ENCODE measurements at places on chromosomes 1 and 21.
A peak's percentile ranks its signal among the peaks of the same experiment; 100 is the strongest.

DNA sequence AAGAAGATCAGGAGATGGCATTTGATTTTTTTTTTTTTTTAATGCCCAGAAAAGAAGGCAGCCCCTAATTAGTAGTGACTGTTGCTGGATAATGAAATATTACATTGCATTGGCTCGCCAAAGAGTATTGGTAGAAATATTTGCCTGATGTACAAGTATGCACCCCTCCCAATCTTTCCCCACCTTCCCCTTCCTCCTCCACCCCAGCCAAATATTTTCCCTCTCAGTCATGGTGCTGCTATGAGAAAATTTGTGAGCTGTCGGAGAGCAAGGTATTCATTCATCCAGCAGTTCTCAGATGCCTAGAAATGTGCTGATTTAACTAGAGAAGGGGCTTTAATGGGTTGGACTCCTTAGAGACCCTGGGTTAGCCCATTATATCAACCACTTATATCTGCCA lies 50.5 kb upstream of the IKBKE start:
- DNase-seq = peak; percentile 38

DNA sequence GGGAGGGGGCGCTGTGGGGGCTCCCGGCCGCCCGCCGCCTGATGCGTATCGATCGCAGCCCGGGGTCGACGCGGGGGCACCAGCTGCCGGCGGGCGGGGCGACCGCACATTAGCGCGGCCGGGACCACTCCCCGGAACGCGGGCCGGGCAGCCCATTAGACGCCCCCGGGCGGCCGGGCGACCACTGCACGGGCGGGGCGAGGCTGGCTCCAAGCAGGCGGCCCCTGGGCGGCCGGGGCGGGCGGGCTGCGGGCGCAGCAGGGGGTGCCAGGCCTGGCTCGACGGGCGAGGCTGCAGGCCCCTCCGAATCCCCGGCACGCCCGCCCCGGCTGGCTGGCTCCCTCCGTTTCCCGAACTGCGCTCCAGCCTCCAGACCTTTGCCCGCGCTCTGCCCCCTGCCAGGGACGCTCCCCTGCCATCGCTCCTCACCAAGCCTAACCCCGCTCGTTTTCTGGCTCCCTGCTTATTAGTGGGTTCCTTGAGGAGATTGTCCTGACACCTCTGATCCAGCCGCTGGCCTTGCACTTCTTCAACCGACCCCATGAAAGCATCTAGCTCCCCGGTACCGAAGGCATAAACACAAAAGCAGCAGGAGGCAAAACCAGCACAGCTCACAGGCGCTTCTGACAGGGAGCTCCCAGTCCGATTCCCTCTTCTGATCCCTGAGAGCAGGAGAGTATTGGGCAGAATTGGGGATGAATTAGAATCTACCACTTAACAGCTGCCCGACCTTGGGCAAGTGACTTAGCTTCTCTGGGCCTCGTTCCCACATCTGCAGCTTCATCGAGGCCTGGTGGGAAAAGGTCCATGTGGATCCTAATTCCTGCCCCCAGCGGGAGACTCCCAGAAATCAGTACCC lies 92.6 kb upstream of the CASZ1 start:
- DNase-seq = no peak

- no peak for DNase-seq
Observed at GRCh38 chr1:56963667-56964066, 2.1 kb downstream of the C8B start.

DNA sequence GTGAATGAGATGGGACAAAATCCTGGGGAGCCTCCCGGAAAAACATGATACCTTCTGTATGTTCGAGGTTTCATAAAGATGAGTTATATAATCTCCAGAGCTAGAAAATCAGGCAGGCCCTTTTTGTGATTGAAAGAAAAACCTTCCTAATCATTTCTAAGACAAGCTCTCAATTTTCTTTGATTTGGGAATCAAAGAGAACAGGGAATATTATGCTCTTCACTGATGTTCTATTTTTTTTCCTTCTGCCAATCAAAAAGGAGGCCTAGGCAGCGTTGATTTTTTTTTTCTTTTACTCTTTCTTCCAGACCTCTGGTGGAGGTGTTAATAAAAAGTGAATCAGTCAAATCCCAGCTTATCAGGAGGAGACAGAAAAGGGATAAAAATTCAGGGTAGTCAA lies 34.5 kb downstream of the DIRAS3 start:
- DNase-seq = peak; percentile 19

GRCh38 chr1:203127666-203128430 lies at the start of gene ADORA1:
TSS of gene ADORA1 (plus strand) at chr1:203127726. CDS start at chr1:203128842, 1,116 bp downstream.
- peak; percentile 73 for DNase-seq

DNA sequence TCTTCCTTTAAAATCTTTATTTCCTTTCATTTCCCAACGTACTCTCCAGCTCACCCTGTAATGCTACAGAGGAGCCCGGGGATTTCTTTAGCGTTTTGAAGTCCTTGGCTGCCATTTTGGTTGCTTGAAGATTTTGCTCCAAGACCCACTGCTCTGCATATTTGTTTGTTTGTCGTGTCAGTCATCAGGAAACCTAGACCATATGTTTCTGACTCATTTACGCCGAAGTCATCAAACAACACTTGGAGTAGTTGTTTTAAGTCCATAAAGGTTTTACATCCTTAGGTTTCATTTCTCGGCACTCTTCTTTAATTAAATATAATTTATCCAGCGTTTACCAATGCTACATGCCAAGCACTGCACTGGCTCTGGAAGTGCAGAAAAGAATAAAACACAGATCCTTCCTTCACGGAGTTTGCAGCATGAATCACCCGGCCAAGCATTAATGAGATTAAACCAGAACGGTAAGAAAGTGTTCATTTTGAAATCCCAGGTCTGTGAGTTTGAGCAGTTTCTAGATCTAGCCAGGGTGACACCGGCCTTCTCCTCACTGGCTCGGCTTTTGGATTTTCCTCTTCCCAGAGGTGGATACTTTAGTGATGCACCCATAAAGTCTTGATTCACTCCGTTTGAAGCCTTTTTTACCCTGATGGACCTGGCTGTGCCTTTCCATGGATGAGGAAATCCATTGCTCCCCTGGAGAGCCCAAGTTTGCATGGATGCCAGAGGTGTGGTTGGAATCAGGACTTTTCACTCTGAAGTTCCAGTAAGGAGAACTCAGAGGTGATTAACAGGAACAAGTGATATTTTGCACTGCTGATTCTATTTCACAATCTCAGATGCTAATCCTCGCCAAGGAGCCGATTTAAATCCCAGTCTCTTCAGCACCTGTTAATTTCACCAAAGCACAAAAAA lies 109.3 kb downstream of the KAZN start:
- DNase-seq = no peak

DNA sequence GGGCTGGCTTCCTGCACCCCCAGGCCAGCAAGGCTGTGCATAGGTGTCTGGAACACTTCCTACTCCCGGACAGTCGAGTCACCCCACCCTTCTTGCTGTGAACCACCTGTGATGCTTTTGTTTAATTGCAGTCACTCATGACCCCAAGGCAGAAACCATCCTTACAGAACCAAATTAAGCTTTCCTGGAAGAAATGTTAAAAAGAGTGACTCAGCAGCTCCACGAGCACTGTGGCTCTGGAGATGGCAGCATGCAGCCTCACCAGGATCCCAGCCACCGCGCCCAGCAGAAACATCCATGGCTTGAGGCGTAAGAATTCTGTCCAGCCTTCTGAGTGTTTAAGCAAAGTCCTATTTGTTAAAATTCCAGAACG lies 28.8 kb downstream of the SNAP47 start:
- DNase-seq = no peak

GRCh38 chr1:242452573-242452972 lies 71.9 kb downstream of the PLD5 start:
- DNase-seq = no peak

- DNase-seq = peak; percentile 42
Observed at GRCh38 chr1:58441699-58442098, 104.8 kb downstream of the OMA1 start.

DNA sequence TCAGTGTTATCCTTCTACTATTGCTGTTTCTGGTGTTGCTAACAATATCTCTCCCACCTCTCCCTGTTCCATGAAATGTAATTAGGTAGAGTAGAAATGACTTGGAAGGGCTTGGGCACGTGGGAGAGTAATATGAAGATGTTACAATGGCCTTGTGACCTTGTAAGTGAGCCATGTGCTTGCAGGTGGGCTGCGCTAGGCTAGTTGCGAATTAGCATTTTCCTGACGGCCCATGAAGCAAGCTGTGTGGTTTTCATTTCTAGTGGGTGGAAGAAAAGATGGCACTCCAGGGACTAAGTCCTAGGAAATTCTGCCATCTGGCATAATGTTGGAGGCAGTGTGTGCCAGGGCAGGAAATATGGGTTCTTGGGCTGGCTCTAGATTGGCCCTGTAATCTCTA lies 7.8 kb upstream of the DDX20 start:
- no peak for DNase-seq

GRCh38 chr1:167373986-167374385 lies 144.3 kb downstream of the CD247 start:
- DNase-seq = no peak

Measured in iris pigment epithelial cell (primary cell).